ENCODE measurements at places on chromosomes 16 and 17.

DNA sequence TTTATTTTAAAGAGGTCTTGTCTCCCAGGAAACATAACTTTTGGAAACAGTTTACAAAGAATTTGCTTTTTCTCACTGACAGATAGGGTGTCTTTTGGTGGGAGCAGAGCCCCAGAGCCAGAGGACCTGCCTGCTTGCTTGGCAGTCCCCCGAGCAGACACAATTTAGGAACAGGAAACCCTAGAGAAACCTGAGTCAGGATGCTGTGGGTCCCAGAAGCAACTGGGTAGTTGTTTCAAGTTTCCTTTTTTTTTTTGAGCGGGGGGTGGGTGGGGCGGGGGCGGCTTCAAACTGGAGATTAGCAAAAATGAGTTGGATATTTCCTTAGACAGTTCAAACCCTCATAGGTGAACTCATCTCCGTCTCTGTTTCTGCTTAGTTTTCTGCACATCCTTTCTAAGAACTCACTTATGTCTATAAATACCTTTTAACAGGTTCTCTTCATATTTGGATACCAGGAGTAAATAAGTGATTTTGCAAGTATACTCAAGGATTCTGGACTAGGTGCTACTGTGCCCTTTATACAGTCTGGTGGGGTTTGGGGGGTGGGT, 135.1 kb downstream of the PRKCA start:
- peak; percentile 15 for DNase-seq

DNA sequence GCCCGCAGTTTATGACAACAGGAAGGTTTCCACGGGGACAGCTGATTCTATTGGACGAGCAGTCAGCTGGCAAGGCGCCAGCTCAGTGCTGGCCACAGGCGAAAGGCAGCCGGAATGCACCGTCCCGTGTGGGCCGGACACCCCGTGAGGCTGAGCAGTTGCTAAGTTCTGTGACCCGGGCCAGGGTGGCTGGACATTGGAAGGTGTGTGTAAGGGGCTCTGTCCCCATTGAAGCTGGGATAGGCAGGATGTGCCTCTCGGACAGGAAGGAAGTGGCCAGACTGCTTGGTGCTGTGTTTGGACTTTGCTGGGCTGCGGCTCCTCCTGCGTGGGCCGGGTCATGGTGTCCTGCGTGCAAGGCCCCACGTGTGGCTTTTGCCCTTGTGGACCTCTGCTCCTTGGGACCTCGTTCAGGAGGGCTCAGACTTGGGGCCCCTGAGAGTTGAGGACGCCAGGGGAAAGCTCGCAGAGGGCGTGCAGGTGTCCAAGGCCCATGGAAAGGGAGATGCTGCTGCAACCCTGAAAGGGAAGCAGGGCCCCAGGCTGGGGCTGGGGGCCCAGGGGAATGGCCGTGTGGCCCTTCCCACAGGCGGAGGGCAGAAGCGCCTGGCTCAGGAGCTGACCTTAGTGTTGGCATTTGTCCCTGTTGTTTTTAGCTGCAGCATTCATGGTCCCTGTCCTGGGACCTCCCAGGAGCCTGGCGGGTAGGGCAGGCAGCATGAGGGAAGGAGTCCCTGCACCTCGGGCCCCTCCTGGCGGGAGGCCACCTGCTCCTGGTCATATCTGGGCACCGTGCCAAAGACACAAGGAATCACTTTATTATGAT, 10.0 kb downstream of the BAIAP2 start:
- DNase-seq: peak; percentile 40

DNA sequence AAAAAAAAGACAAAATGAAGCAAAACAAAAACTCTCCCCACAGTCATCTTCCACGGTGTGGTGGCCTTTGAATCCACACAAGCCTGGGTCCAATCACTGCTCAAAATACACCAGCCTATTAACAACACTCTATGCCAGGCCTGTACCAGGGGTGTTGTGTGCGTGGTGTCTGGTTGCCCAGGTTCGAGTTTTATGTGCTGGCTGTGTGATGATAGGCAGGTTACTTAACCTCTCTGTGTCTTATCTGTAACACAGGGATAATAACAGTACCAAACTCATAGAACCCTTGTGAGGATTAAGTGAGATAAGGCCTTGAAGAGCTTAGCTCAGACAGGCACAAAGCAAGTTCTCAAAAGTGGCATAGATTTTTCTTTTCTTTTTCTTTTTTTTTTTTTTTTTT, 235.2 kb downstream of the PARN start:
- no peak for DNase-seq

DNA sequence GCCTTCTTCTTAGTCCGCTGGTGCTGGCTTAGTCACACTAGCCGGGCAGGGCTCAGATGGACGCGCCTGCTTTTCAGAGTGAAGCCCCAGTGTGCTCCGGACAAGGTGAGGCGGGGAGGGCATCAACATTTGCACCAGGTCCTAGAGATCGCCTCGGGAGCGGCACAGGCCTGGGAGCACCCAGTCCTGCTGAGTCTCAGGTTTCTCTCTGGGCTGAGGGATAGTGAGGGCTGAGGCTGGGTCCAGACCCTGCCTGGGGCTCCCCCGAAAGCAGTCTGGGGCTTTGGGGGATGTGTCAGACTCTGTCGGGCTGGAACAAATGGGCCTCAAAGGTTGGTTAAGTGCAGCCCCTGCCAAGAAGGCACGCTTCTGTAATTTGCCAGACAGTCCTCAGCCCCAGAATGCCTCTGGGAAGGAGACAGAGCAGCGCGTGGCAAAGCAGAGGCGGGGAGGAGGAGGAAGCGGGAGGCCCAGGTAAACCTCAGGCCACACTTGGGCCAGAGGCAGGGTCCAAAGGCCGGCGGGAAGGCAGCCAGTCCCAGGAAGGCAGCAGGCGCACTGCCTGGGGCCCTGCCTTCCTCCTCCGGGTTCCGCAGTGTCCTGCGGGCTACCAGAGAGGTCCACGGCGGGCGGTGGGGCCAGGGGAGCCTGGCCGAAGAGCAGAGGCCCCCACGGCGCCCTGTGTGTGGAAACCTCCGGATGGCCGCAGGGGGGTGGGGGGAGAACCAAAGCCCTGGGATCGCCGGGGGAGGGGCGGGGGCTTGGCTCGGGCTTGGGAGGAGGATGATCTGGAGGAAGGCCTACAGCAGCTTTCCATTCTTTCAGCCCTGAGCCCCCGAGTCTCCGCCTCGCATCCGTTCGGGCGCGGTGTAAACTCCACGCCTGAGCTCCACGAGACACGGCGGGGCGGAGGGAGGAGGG, 39.5 kb upstream of the ATP2A3 start:
- no peak for DNase-seq

GRCh38 chr17:37295888-37296287, 79.9 kb upstream of the C17orf78 start:
- DNase-seq: no peak

DNA sequence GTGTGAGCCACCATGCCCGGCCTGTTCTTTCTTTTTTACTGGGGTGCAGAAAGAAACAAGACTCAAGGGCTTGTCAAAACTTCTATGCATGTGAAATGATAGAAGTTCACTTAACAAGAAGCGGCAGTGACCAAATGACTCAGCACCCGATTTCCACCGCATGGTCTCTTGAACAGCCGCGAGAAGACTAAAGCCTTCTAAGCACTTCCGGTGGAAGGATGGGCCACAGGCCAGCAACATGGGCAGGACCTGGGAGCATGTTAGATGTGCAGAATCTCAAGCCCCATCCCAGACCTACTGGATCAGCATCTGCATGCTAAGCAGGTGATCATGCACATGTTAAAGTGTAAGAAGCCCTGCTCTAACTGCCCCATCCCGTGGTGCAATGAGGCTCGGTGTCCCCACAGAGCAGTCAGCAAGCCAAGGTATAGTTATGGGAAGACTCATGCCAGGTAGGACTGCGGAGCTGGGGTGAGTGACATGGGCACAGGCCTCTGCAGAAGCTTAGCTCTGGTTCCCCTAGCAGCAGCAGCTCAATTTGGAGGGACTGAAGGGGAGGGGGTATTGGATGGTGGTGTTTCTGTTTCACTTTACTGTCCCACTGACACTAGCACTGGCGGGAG, 88.5 kb upstream of the HNF1B start:
- DNase-seq: no peak

GRCh38 chr17:77782201-77782600, 176.3 kb upstream of the TNRC6C start:
- no peak for DNase-seq

GRCh38 chr16:87328846-87329245, 11.7 kb upstream of the C16orf95 start:
- DNase-seq: no peak

- no peak for DNase-seq
Measured at GRCh38 chr17:2978116-2978515, 85.3 kb downstream of the OR1D5 start.

GRCh38 chr17:39924691-39925055, 2.7 kb downstream of the ORMDL3 start:
- DNase-seq: no peak

DNA sequence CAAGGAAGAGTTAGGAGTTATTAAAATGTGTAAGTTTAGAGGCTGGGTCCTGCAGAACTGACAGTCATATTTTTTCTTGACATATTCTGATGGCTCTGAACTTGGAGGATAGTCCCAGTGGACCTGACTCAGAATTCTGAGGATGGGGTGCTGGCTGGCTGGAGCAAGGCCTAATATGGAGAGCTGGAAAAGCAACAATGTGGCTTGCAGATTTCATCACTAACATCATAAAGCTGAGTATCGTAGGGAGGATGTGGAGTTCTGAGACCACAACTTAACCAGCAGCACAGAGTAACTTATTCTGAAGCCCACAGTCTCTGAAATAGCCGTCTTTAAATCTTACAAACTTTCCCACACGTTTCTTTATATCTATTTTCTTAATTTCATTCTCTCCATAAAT, 2.3 kb downstream of the KRTAP1-5 start:
- peak; percentile 81 for DNase-seq

GRCh38 chr17:72702136-72702735, 390.3 kb downstream of the SLC39A11 start:
- DNase-seq: peak; percentile 82

DNA sequence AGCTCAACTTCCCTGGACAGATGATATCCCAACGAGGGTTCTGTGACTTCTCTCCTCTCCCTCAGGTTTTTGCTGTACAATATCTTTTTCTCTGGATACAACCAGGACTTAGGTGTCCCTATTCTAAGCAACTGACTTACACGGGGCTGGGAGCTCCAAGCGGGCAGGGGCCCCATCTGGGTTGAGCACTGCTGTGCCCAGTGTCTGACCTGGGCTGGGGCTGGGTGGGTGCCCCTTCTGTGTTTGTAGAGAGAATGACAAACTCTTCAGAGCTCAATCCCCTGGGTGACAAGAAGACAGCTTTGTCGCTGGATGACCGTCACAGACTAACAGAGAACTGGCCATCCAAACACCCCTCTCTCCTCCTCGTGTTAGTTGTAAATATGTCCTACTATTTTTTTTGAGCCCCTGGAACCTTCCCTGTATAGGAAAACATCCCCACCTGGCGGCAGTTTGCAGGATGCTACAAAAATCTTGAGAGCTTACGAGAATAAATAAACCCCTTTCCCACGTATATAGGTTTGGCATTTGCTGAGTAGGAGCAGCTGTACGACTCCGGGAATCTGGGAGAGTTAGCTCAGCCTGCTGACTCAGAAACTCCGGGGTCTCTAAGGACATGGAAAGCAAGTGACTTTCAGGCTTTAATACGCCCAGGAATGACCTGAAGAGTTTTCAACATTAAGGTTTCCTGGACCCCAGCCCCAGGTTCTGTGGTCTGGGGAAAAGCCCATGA, 23.7 kb upstream of the RCVRN start:
- peak; percentile 91 for DNase-seq

DNA sequence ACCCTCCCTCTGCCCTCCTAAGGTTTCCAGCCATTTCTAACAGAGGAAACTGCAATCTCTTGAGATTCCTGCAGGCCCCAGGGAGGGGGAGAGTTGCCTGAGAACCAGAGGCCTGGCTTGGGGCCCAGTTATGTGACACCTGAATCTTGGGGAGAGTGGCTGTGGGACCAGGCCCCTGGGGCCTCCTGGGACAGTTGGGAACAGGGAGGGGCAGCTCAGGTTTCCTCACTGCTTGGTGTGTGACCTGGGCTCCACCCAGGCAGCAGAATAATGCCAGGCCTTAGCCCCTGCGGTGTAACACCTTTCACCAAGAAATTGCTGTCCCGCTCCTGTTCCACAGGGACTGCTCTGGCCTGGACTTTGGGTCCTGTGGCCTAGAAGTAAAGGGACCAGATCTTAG, 44.3 kb upstream of the CRHR1 start:
- DNase-seq: no peak

DNA sequence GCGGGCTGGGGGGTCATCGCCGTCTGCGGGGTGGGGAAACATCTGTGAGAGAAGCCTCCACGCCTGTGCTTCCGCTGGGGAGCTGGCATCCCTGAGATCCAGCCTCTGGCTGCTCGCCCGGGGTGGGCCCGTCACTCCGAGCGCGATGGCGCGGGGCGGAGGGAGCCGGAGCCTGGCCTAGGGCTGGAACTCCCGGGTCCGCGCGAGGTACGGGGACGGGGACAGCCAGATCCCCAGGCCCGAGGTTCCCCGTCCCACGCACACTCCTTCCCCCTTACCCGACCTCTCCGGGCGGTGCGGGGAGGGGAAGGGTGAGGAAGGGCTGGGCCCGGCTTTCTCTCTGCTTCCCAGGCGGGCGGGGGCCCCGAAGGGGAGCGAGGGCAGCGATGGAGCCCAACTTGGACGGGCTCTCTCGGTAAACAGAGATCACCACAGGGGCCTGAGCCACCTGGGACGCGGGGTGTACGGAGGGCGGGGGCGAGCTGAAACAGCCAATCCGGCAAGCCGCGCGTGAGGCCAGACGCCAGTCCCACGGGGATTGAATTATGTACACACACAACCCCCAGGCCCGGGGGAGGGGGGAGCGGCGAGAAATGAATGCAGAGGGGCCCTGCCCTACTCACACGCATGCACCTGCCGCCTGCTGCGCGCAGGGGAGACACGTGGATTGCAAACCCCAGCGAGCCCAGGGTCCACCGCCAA, at the start of gene SLC16A11:
Gene SLC16A11, minus strand, starts transcription at position 596 of the 702 bp plus-strand sequence. Its CDS starts 579 bp downstream, at position 17.
- peak; percentile 28 for DNase-seq

DNA sequence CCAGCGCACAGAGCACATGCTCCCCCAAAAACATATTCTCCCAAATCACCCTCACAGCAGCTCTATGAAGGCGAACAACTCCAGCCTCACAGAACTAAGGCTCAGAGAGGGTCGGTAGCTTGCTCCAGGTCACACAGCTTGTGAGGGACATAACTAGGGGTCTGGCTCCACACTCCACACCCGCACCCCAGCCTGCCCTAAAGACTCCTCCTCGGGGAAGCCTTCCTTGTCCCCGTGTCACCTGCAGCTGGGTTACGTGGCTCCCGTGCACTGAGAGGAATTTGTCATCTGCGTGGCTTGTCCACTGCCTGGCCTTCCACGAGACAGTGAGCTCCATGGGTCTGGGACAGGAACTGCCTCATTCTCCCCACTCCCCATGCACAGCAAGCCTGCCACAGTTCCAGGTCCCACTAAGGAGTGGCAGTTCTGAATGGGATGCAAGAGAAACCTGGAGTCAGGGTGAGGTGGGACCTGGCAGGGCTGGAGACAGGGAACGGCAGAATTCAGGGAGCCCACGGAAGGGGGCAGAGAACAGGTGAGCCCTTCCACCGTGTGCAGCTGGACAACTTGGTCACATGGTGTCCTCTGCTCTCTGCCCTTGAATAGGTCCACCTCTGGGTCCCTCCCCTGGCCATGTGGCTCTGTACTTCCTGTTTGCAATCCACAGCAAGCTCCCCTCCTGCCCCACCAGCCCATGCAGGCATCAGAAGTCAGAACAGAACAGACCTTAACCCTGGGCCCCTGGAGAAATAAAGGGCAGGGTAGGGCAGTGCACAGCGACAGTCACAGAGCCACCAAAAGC, 27.4 kb downstream of the TNFRSF13B start:
- DNase-seq: no peak
